IPS DF 6.9 (cell line): ENCODE measurements at places on chromosomes 12 and 14.

DNA sequence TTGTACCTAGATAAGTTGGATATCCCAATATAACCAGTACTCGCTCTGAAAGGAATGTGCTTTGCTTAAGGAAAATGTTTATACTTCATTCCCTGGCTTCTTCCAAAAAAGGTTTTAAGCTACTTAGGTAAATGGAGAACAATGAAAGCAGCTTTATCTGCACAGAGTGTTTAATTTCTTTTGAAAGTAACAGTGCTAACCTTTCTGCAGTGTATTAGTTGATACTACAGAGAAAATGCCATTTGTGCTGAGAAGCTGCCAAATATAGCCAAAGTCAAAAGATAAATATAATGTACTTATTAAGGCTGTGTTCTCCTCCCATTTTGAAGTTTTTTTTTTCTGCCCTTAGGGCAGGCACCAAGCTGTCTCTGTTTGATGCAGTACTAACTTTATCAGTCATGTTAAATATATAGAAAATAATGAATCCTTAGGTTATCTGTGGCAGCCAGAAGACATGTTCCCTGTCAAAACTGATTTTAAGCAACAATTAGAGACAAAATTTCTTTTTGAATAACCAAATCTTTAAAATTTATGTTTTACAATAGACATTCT lies 145.4 kb upstream of the KITLG start:
- no peak for DNase-seq
- no peak overlapping the region for H3K4me3 ChIP-seq
- H3K27me3 ChIP-seq = no peaks in the 10 kb centered on the region
- no peak overlapping the region for H3K27ac ChIP-seq
- no peaks in the 10 kb centered on the region for H3K4me1 ChIP-seq

DNA sequence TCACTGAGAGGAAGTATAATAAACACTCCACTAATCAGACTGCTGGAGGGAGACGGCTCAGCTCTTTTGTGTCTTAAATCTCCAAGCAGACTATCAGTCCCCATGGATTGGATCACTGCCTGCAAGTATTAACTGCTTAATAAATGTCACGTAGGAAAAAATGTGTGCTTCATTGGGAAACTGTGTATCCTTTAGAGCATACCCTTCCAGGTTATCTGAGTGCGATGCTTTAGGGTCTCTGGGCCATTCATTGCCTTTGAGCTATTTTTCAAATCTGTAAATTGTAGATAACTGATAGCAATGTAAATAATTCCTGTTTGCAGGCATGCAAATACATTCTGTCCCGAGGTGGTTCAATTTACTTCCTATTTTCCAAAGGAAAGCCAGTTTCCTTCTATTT lies 45.0 kb upstream of the VASH1 start:
- no peak overlapping the region for H3K4me3 ChIP-seq
- no peak overlapping the region for H3K27ac ChIP-seq
- H3K36me3 ChIP-seq = no peaks in the 10 kb centered on the region

- no peaks in the 10 kb centered on the region for H3K36me3 ChIP-seq
- H3K4me1 ChIP-seq = no peaks in the 10 kb centered on the region
- H3K4me3 ChIP-seq = no peak overlapping the region
These were observed 63.5 kb downstream of the RPS6KA5 start for GRCh38 chr14:90996967-90997366.

DNA sequence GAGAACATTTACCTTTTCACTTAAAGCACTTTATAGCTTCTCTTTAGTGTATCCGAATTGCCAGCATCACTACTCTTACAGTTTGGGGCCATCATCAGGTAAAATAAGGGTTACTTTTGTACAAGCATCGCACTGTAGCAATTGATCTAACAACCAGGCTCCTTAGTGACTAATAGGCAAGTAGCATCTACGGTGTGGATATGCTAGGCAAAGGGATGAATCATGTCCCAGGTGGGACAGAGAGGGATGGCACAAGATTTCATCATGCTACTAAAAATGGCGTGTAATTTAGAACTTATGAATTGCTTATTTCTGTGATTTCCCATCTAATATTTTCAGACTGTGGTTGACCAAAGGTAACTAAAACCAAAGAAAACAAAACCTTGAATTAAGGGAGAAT lies 582.3 kb downstream of the KCNH5 start:
- H3K4me3 ChIP-seq = no peak overlapping the region
- no peak overlapping the region for H3K27ac ChIP-seq
- H3K4me1 ChIP-seq = no peaks in the 10 kb centered on the region

DNA sequence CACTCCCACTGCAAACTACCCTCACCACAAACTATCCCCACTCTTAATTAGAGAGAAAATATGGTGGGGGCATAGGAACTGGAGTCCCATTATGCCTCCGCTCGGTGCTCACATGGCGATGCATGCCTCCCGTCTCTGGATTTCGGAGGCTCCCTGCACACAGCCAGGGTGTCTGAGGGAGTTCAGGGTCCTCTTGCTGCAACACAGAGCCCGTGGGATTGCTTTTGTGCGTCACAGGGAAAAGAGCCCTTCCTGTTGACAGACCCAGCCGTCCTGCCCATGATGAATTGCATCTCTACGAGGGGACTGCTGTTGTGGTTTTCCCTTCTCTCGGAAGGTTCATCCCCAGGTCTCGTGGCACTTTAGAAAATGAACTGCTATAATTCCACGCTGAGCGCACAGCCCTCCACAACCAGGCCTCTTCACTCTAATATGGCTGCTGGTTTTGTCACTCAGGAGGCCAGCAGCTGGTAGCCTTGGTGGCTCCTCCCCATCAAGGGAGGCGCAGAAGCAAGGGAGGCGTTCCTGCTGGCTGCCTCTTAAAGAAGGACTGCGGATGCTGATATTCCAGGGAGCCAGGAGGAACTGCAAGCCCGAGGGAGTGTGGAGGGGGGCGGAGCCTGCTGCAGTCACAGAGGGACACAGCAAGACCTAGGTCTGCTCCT lies 158.0 kb downstream of the KCNA5 start:
- H3K27ac ChIP-seq = no peak overlapping the region
- no peaks in the 10 kb centered on the region for H3K27me3 ChIP-seq
- H3K4me3 ChIP-seq = no peak overlapping the region
- no peak for DNase-seq

GRCh38 chr14:55979096-55979495 lies 139.1 kb upstream of the PELI2 start:
- H3K36me3 ChIP-seq = no peaks in the 10 kb centered on the region
- no peaks in the 10 kb centered on the region for H3K27me3 ChIP-seq
- DNase-seq = no peak
- H3K4me3 ChIP-seq = no peak overlapping the region
- H3K4me1 ChIP-seq = no peaks in the 10 kb centered on the region
- H3K27ac ChIP-seq = no peak overlapping the region

GRCh38 chr12:32419520-32419960 lies 20.2 kb downstream of the FGD4 start:
- H3K27me3 ChIP-seq = no peaks in the 10 kb centered on the region
- H3K27ac ChIP-seq = no peak overlapping the region
- H3K4me1 ChIP-seq = peaks cover 10% of the 10 kb centered on the region
- no peak for DNase-seq

GRCh38 chr12:49008943-49009342 lies 9.6 kb downstream of the PRKAG1 start:
- H3K4me3 ChIP-seq = no peak overlapping the region
- H3K27me3 ChIP-seq = no peaks in the 10 kb centered on the region
- no peaks in the 10 kb centered on the region for H3K4me1 ChIP-seq

DNA sequence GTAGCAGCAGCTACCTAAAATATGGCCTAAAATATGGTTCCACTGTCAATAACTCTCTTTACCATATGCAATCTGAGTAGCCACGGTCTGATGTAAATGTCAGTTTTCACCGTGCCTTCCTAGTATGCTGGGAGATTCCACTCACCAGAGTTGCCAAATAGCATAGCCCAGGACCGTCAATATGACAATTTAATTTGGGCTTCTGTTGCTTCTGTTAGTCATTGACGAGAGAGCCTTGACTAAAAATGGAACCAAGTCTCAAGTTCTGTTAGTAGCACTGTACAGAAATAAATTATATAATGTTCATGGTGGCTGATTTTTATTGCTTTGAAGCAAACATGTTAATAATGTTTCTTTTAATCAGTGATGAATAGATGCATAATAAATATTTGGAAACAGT lies 348.4 kb downstream of the BCAT1 start:
- no peak overlapping the region for H3K27ac ChIP-seq
- no peak overlapping the region for H3K4me3 ChIP-seq
- H3K4me1 ChIP-seq = no peaks in the 10 kb centered on the region
- no peaks in the 10 kb centered on the region for H3K36me3 ChIP-seq
- DNase-seq = no peak

- no peak overlapping the region for H3K27ac ChIP-seq
- no peak overlapping the region for H3K4me3 ChIP-seq
- H3K4me1 ChIP-seq = no peaks in the 10 kb centered on the region
- no peaks in the 10 kb centered on the region for H3K36me3 ChIP-seq
These were observed 72.8 kb downstream of the SLCO1B3 start for GRCh38 chr12:20883288-20883687.

DNA sequence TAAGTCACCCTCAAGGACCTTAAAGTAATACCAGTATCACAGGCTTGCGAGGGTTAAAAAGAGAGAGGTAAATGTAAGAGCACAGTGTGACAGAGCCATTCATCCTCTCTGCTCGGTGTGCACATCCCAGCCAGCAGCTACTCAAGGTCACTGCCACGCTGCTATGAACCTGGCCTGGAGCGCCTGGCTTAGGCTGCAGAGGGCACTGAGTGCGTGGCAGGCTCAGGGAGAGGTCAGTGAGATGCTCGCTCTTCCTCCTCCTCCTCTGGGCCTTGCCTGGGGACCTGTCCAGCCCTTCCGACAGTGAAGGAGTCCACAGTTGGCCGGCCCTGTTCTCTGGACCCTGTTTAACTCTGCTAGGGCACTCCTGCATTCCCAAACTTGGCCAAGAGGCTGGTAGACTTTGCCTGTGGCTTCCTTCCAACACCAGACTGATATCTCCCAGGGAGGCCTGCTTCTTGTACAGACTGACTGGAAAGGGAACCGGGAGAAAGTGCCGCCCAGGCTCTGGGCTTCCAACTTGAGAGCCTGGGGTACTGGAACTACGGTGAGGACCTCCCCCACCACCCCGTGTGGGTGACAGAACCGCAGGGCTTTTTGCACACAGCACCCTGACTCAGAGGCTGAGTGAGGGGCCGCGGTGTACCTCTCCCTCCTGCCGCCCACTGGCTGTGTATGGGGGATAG lies 62.6 kb upstream of the CORO1C start:
- peaks cover 11% of the 10 kb centered on the region for H3K36me3 ChIP-seq
- H3K27ac ChIP-seq = no peak overlapping the region
- H3K4me1 ChIP-seq = no peaks in the 10 kb centered on the region

DNA sequence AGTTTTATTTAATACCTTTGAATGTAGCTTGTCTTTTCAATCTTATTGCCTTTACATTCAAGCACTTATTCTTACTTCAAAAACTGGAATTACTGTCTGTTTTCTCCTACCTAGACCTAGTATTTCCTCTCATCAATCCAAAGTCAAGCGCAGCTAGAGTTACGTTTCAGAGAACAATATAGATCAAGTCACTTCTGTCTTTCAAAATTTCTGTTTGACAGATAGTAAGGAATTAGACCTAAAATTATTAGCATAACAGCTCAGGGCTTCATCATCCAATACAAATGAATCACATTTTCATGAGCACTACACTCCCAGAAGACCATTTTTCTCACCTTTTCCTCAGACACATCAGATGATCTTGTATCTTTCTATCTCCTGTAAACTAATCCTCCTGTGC lies 170.6 kb downstream of the CCDC59 start:
- no peak overlapping the region for H3K4me3 ChIP-seq
- H3K4me1 ChIP-seq = no peaks in the 10 kb centered on the region
- no peak overlapping the region for H3K27ac ChIP-seq

- H3K36me3 ChIP-seq = no peaks in the 10 kb centered on the region
- H3K27me3 ChIP-seq = no peaks in the 10 kb centered on the region
- H3K4me3 ChIP-seq = no peak overlapping the region
- no peak for DNase-seq
These were observed 144.0 kb upstream of the PLEKHG7 start for GRCh38 chr12:92558806-92559205.

DNA sequence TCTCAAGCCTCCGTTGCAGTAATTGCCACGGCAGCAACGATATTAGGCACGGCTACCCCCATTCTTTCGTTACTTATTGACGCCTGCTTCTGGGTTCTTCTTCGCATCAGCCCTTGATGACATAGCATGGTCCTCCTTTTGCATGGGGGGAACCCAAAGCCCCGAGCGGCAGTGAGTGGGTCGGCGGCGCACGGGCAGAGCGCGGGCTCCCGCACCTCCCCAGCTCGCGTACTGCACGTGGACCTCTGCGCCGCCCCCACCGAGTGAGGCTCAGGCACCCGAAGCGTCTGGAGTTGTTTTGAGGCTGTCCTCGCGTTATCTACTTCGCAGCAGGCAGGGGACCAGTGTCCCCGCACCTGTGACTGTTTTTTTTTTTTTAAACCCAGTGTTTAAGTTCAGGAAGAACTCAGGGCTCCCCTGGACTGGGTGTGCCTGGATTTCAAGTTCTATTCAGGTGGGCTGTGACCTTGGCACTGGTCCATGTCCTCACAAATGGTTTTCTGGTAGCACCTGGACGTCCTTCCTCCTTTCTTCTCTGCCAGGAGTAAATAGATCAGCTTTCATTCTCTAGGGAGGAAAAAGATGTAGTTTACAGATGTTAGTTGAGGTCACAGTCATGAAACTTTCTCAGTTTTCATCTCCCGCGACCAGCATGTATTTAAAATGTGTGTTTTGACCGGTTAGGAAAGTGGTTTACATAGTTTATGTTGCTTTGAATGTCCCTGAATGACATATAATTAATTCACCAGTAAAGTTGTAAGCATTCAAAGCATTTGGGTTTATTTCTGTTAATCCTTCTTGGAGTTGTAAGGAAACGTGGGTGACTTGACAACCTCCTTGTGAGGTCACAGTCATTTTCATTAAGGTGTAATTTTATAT lies 1.4 kb upstream of the FOXN4 start:
- H3K27ac ChIP-seq = no peak overlapping the region
- no peaks in the 10 kb centered on the region for H3K4me1 ChIP-seq
- peaks cover 25% of the 10 kb centered on the region; the same call in 1 of the 2 replicates for H3K27me3 ChIP-seq
- no peaks in the 10 kb centered on the region for H3K36me3 ChIP-seq
- DNase-seq = no peak

DNA sequence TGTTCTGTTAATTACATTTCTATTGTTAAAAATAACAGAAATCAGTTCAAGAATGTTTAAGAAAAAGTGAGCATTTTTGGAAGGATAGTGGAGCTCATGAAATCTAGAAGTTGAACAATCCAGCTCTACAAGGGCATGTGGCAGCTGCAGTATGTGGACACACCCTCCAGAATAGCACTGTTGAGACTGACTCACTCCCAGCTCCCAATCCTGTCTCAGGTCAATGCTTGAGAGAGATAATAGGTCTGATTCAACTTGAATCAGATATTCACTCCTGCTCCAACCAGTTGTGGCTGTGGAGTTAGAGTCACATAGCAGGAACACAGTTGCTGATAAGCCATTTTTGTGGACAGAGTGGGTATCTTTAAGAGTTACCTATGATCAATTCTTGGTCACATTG lies 113.0 kb upstream of the NTF3 start:
- no peak overlapping the region for H3K4me3 ChIP-seq
- DNase-seq = no peak
- no peaks in the 10 kb centered on the region for H3K27me3 ChIP-seq
- H3K36me3 ChIP-seq = no peaks in the 10 kb centered on the region
- no peak overlapping the region for H3K27ac ChIP-seq
- no peaks in the 10 kb centered on the region for H3K4me1 ChIP-seq

- H3K4me1 ChIP-seq = no peaks in the 10 kb centered on the region; the same call in 1 of the 2 replicates
- no peak overlapping the region for H3K4me3 ChIP-seq
- H3K27me3 ChIP-seq = no peaks in the 10 kb centered on the region
- no peaks in the 10 kb centered on the region for H3K36me3 ChIP-seq
These were observed 50.1 kb upstream of the STK38L start for GRCh38 chr12:27193854-27194544.
